ENCODE measurements at places on chromosomes 4 and X. TPM values are rescaled to one million over a fixed set of nuclear protein-coding genes. Genes with fewer than 3 reads are reported as not detected.
A peak's percentile ranks its signal among the peaks of the same experiment; 100 is the strongest.

The SRPK3 gene
- 1.7 TPM for total RNA-seq

The CNGA1 gene
- total RNA-seq: not detected

The SASH3 gene
- 0.22 TPM for total RNA-seq

The FMR1NB gene
- total RNA-seq: not detected

The TEC gene
- 2.5 TPM for total RNA-seq

The CLGN gene
- total RNA-seq: 22.5 TPM

The UGT2B15 gene
- total RNA-seq: not detected

The NCAPG gene
- 36.0 TPM for total RNA-seq

The S100P gene
- 3.0 TPM for total RNA-seq

The SAGE1 gene
- not detected for total RNA-seq

The NDST4 gene
- 1.9 TPM for total RNA-seq

GRCh38 chr4:38128478-38129459 lies 168.6 kb downstream of the PTTG2 start:
- ATAC-seq: peak; percentile 65

- ATAC-seq: no peak
These were observed 33.0 kb downstream of the AFF1 start for GRCh38 chr4:86967798-86968197.

- ATAC-seq: no peak
These were observed 498.9 kb downstream of the INPP4B start for GRCh38 chr4:142347241-142347640.

DNA sequence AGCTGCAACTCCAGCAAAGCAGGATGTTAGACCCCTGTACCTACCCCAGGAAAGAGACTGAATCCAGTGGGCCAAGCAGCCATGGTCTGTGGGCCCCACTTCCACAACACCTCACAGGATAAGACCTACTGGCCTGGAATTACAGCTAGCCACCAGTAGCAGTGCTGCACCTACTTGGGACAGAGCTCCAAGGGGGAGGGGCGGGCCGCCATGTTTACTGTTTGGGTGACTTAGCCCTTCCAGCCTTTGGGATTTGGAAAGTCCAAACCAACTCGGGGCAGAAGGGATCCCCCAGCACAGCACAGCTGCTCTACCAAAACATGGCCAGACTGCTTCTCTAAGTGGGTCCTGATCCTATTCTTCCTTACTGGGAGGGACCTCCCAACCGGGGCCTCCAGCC lies 9.1 kb upstream of the TMSB15B start:
- ATAC-seq: no peak

DNA sequence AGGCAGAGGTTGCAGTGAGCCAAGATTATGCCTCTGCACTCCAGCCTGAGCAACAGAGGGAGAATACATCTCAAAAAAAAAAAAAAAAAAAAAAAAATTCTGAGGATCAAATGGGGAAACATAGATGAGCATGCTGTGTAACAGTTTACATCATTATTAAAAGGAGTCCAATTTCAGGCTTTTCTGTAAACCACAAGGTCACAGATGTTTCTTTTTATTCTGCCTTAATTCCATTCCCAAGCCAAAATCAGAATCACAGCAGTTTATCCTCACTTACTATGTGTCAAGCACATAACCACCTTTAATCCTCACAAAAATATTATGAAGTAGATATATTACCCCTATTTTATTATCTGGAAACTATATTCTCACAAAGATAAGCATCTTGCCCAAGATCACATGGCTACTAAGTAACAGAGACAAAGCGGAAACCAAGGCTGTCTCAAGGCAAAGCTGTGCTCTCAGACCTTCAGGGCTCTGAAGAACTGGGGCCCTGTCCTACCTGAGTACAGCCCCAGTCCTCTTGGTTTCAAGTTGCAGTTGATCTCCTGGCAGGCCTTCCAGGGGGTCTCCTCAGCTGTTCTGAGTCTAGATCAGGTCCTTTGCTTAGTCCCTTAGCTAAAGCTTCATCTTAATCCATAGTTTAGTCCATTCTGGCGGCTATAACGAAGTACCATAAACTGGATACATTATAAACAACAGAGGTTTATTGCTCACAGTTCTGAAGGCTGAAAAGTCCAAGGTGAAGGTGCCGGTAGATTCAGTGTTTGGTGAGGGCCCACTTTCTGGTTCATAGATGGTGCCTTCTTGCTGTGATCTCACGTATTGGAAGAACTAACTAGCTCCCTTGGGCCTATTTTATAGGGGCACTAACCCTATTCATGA lies 141.3 kb downstream of the PALLD start:
- ATAC-seq: no peak

GRCh38 chr4:41104155-41104554 lies 110.2 kb downstream of the APBB2 start:
- ATAC-seq: no peak

- no peak for ATAC-seq
These were observed 36.0 kb downstream of the STIM2 start for GRCh38 chr4:26896636-26897035.

DNA sequence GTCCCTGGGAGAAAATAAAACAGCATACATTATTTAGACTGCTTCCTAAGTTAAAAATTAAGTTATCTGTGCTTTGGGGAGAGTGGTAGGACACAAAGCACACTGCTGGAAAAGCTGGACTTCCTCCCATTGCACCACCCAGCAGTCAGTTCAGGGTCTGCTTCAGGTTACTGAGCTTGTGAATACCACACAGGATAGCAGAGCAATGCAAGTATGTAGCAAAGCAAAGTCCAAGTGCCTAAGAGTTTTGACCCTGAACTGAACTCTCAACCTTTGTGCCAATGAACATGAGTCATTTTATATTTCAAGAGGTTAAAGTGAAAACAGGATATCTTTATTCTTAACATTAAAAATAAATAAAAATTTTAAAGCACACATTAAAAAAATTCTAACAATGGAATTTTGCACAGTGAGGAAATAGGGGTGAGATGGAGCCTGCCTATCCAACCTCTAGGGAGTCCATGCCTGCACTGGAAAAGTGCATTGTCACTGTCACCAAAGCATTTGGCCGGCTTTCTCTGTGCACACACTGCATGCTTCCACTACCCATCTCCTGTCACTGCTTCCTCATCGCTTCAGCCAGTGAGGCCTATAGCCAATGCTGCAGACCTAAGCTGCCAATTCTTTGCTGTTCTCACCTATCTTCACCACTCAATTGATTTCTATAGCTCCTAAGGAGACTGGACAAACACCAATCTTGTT lies 50.9 kb downstream of the ABCG2 start:
- ATAC-seq: no peak

DNA sequence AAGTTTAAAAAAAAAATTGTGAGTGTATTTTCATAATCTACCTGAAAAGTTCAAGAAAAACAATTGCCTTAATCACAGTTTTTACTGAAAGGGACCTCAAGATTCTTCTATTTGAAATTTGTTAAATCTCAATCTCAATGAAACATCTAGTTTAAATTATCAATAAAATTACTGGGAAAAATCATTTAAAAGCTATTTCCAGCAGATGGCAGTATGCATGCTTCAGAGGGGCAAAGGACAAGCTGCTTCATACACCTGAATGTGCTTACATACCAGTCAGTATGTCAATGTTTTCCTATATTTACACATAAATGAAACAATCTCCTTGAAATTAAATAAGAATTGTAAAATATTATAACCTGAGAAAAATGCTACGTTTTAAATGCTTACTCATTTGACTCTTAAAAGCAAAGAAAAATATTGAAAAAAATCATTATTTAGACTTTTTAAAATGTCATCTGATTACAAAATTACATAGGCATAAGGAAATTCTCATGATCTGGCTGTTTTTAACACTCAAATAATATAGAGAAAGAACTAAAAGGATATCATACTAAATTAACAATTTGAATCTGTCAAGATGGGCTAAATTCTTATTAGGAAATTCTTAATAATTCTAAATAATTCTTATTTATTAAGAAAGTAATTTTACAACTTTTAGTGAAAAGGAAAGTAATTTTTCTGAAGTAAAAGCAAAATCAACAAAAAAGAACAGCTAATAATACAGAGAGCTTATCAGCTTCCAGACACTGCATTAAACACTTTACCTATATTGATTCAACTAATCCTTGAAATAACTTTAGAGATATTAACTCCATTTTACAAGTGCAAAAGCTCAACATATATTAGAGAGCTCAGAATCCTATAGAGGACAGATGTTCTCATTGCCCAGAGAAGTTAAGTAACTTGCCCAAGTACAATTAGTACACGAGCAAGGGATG lies 242.1 kb downstream of the ADAMTS3 start:
- no peak for ATAC-seq

GRCh38 chr4:145819853-145820181 lies 118.8 kb downstream of the ZNF827 start:
- no peak for ATAC-seq

- ATAC-seq: no peak
These were observed 127.8 kb downstream of the TET2 start for GRCh38 chr4:105274504-105274903.

- peak; percentile 69 for ATAC-seq
These were observed 277.4 kb upstream of the PITX2 start for GRCh38 chr4:110900213-110900769.

DNA sequence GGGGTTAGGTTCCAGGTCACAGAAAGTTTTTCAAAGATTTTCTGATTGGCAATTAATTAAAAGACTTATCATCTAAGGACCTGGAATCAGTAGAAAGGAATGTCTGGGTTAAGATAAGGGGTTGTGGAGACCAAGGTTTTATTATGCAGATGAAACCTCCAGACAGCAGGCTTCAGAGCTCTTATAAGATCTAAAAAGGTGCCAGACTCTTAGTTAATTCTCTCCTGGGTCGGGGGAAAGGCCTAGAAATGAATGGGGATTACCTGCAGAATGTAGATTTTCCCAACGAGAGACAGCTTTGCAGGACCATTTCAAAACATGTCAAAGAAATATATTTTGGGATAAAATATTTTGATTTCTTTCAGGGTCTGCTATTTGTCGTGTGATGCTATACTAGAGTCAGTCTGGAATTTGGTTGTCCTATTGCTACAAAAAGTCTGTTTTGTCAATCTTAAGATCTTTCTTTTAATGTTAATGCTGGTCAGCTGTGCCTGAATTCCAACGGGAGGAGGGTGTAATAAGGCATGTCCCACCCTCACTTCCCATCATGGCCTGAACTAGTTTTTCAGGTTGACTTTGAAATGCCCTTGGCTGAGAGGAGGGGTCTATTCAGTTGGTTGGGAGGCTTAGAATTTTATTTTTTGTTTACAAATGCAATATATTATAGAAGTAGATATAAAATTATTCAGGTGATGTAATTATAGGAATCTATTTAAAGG lies 15.8 kb downstream of the EGF start:
- no peak for ATAC-seq

- ATAC-seq: peak; percentile 48
These were observed 50.7 kb upstream of the PRSS48 start for GRCh38 chr4:151226004-151226932.

DNA sequence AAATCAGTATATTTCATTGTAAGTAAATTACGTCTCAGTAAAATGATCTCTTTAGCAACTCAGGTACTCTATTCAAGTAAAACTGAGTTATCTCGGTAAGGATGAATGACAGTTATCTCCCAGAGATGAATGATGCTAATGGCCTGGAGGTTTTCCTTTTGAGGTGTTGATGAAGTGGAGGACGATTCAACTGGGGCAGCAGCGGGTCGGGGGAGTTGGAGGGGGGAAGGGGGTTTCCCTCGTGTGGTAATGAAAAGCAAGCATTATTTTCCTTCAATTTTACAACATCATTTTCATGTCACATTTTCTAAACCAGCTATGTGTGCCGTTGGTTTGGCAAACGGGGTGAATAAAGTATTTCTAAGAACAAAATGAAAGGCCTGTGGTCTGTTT lies 92.4 kb upstream of the ATXN3L start:
- no peak for ATAC-seq

DNA sequence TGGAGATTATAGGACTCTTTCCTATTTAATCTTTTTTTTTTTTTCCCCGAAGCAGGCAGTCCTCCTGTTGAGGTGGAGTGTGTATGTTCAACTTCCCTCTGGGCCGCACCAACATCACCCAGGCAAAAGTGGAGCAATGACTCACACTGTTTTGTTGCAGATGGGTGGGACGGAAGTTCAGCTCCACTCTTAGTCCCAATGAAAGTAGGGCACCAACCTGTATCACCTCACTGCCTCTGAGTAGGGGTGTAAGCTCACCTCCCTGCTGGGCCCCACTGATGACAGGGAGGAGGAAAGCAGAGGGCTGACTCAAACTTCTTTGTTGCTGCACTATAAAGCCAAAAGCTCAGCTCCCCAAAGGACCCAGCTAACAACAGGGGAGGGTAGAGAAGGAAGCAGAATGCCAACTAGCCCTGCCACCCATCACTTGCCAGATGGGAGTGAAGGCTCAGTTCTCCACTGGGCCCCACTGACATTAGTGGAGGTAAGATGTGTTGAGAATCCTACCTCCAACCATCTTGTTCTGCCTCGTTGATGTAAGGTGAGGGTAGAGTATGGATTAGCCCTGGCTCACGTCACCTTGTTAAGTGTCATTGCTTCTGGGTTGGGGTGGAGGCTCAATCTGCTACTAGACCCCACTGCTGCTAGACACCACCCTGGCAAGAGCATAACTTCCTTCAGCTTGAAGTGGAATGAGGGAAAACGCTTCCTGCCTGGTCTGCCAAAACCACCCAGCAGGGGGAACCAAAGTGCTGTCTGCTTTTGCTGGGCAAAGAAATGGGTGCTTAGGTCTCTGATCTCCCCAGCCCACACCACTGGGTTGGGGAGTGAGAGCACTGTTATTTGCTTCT lies 14.1 kb downstream of the RPS6KA3 start:
- no peak for ATAC-seq

GRCh38 chr4:153513596-153513995 lies 47.4 kb downstream of the TMEM131L start:
- peak; percentile 39 for ATAC-seq

DNA sequence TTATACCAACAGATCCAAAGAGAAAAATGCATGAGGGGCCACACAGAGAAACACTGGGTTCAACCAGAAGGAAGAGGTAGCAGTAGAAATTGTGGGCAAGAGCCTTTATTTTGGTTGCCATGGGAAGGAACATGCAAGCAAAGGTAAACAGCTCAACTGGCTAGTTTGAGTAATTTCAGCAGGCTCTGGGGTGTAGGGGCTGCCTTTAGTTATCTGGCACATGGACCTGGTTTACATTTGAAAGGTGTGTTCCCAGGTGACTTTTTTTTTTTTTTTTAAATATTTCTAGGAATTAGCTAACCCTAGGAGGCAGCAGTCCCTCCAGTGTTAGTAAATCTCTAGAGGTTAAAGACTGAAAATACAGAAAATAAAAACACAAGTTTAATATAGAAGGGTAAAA lies 481.9 kb downstream of the ACTRT1 start:
- no peak for ATAC-seq

GRCh38 chr4:88792268-88792781 lies 94.7 kb upstream of the NAP1L5 start:
- no peak for ATAC-seq

DNA sequence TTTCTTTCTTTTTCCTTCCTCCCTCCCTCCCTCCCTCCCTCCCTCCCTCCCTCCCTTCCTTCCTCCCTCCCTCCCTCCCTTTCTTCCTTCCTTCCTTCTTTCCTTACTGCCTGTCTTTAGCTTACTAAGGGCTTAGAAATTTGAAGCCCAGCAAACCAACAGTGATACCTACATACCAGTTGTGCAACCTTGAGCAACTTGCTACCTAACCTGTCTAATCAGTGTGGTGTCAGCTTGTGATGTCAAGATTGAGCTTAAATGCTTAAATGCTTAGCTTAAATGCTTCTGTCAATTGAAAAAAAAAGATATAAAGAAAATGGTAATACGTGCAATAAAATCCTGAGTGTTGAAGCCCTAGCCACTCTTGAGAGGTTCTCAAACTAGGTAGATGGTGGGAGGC lies 728.6 kb downstream of the TRIML1 start:
- ATAC-seq: no peak

- no peak for ATAC-seq
These were observed 23.3 kb downstream of the HOPX start for GRCh38 chr4:56657818-56658217.

GRCh38 chrX:137353404-137353803 lies 212.5 kb upstream of the ZIC3 start:
- ATAC-seq: no peak

Measured in motor neuron (in vitro differentiated cells).